SHP77 (cell line): ENCODE measurements at places on chromosomes 2 and 18.

DNA sequence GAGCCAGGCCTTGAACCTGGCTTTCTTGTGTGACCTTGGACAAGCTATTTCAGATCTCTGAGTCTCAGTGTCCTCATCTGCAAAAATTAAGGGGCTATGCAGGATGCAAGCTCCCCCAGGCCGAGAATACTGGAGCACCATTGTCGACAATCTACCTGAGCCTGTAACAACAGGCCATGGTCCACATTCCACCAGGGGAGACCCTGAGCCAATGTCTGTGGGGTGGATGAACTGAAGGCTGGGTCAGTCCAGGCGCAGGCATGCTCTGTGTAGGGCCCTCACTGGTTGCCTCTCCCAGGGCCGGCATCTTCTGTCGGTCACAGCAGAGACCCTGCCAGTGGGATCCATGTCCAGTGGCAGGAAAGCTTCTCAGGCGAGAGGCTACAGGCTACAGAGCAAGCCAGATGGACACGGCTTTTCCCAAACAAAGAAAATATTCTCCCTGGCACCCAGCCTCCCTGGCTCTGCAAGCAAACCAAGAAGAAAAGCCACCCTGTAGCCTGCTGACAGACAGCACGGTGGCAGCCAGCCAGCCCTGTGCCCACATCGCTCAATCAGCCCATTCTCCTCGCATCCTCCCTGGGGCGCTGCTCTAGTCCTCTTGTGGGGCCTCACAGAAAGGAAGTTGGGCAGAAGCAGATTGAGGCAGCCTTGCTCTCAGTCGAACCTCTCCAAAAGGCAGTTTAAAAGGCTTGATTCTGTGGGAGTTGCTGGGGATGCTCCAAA lies 48.7 kb upstream of the FZD7 start:
- DNase-seq: no peak

DNA sequence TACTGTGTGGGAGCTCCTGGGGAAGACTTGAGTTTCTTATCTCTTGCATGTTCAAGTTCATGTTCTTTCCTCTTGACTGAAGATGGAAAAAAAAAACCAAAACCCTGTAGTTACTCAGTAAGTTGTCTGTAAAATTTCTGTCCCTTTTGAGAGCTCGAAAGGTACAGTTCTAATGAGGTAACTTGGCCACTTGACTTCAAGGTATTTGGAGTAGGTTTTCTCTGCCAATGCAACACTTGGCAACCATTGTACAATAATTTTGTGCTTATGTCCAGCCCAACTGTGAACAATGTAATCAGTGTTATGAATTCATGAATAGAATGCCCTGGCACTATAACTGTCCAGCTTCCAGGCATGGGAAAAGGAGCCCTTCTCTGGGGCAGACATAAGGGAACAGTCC lies 111.0 kb downstream of the LIPG start:
- no peak for DNase-seq

- DNase-seq: no peak
Measured at GRCh38 chr2:212936572-212936971, 214.8 kb downstream of the IKZF2 start.

- DNase-seq: no peak
Measured at GRCh38 chr2:185835974-185836373, 97.4 kb downstream of the FSIP2 start.

- no peak for DNase-seq
Measured at GRCh38 chr18:32542221-32542798, 71.6 kb upstream of the GAREM1 start.

GRCh38 chr2:164899121-164899520 lies 56.2 kb downstream of the SLC38A11 start:
- no peak for DNase-seq

GRCh38 chr2:139684286-139684860 lies 904.2 kb upstream of the NXPH2 start:
- DNase-seq: no peak

DNA sequence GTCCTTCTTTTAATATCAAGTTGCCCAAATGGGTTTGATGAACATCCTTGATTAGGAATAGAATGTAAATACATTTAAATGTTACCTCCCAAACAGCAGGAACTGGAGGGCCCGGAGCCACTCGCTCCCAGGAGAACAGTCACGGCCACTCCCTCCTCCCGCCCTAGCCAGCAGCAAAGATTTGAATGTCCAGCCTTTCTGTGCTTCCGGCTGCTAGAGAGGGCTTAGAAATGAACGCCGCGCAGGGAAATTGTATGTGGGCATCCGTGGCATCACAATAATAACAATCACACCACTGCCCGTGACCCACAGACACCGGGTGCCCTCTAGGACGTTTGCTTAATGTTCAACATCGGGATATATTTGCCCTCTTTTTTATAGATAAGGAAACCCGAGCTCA lies 164.9 kb upstream of the SALL3 start:
- DNase-seq: no peak
